ENCODE measurements at places on chromosomes 7 and 10. TPM values are rescaled to one million over a fixed set of nuclear protein-coding genes. Genes with fewer than 3 reads are reported as not detected.

Gene SCART1
- polyA plus RNA-seq, result 3.4 TPM

Gene TMEM196
- polyA plus RNA-seq, result not detected

DNA sequence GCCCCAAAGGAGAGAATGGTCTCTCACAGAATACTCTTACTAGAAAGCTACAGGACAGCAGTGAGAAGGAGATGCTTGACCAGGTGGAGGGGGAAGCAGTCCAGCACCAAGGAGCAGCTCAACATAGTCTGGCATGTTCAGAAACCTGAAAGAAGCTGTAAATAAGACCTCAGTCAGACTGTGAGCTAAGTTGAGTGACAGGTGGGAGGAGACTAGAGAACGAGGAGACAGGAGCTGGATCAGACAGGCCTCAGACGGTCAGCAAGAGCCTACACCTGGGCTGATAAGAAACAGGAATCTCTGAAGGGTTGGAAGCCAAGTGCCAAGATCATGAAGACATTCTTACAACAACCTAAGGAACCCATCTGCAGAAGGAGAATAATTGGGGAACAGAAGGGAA is 54.5 kb downstream of the ELMO1 start:
- no peak for DNase-seq

DNA sequence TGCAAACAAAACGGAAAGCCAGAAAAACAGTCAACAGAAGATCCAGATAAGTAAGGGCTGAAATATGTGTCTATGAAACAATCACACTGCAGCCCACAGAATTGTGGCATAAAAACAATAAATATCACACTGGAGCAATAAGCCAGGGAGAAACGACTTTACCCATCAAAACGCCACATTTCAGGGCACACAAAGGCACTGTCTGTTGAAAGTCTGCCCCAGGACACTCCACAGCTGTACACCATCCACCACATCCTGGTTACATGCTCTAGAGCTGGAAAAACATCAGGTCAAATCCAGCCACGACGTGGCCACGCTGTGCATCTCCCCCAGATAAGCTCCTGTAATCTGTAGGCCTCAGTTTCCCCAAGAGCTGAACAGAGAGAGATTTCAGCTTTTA is 88.7 kb downstream of the COBL start:
- DNase-seq, result no peak

- DNase-seq, result no peak
Measured at GRCh38 chr7:55265836-55266642, 99.1 kb upstream of the LANCL2 start.

Measured in SK-N-SH (cell line).